ENCODE measurements at places on chromosomes 4 and X. TPM values are rescaled to one million over a fixed set of nuclear protein-coding genes. Genes with fewer than 3 reads are reported as not detected.

DNA sequence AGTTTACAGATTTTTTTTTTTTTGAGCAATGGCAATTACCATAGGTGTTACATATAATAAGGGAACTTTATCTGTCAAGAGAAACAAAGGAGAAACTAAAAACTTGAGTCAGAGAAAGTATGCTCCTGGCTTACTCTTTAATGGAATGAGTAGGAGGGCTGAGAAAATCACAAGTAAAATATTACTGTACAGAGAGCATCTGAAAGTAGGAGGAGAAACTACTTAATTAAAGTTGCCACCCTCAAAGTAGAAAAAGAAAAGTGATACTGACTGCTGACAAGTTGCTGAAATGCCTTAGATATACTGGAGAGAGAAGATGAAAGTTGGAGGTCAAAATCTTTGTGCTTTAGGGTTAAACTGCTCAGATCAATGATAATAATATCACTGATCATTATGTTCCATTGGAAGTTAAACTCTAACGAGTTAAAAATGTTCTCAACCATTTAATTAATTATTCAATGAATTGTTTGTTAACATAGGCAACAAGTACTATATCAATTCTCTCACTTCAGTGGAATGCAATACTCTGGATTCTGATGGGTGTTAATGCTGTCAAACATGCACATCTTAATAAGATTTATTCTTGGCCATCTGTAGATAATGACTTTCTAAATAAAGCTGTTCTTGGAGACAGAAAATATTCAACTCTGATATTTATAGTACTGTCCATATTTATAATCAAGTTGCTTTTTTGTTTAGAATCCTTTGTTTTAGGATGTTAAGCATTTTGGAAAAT lies 61.2 kb upstream of the CAMK2D start:
- no peak for DNase-seq

DNA sequence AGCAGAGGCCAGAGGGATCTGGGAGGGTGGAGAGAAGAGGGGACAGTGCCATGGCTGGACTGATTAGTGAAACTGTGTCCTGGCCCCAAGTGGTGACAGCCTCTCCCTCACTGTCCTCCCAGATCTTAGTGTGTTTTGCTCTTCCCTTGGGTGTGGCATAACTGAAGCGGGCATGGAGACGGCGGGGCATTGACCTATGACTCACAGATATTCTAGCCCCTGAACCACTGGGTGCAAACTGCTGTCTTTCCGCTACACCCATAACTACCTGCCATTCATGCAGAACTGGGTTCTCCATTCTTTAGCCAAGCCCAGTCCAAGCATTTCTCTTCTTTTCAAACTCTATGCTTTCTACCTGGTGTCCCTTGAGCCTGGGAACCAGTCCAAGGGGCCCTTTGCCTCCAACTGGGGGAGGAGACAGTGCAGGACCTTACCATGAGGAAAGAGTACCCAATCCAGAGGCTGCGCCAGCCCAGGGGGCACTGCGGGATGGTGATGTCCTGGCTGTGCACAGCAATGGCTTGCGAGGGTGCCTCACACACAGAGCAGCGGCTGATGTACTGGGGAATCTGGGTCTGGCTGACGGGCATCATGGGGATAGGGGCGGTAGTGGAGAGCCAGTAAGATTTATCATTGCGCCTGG lies 67.6 kb downstream of the ATG4A start:
- DNase-seq: no peak

DNA sequence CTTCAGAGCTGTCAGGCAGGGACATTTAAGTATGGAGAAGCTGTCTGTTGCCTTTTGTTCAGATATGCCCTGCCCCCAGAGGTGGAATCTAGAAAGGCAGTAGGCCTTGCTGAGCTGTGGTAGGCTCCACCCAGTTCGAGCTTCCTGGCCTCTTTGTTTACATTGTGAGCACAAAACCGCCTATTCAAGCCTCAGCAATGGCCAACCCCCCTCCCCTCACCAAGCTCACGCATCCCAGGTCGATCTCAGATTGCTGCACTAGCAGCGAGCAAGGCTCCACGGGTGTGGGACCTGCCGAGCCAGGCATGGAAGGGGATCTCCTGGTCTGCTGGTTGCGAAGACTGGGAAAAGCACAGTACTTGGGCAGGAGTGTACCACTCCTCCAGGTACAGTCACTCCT lies 59.3 kb downstream of the ZNF674 start:
- no peak for DNase-seq

SLIT2 gene
- 42.2 TPM for polyA plus RNA-seq

LAGE3 gene
- 11.2 TPM for polyA plus RNA-seq

STK26 gene
- polyA plus RNA-seq: 9.2 TPM

- no peak for DNase-seq
Measured at GRCh38 chr4:80081566-80081965, 8.5 kb upstream of the ANTXR2 start.

DNA sequence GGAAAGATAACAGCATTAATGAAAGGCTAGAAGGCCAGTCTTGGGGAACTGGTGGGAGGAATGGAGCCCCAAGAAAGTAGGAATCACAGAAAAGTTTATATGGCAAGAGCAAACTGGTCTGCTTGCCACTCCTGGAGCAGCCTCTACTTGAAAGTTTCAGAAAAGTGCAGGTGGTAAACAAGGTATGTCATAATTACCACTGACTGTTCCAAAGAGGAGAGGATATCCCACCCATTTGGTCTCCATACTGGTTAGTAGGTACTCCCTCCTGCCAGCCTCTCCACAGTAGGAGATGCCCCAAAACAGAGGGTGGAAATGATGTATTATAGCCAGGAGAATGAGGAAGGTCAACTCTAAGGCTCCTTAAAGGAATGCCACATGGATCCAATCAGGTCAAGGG lies 145.1 kb downstream of the INPP4B start:
- DNase-seq: no peak

DNA sequence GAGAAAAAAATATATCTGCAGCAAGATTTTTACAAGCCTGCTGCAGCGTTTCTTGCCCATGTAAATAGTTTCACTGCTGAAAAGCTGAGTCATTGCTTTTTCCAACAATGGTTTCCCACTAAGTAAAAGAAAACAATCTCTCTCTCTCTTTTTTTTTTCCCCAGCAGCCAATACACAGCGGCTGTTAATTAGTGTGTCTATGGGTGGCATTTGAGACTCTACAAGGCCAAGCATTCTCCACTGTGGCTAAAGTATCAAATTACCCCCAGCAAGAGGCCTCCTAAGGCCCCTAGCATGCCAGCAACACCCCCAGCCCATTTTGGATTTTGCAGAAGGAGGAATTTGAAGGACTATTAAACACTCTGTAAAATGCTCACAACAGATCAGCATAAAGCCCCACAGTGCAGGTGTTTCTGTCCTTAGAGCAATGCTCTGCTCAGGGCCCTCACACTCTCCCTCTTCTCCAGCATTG lies 837.4 kb downstream of the TRIML1 start:
- DNase-seq: no peak

DNA sequence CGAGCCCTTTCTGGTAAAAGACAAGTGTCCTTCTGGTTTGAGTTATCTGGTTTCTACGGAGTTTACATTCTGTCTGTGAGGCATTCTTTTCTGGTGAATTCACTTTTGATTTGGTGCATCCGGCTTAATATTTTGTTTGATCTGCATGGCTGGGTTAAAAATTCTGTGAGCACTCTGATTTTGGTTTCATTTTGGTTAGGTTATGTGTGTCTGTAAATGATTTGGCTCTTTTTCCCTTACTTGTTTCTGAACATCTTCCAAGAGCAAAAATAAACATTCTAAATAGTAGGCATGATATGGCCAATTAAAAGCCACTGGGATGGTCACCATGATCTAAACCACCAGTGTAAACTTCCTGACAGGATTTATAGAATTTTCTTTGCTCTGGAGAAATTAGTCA lies 85.7 kb upstream of the PTPN13 start:
- DNase-seq: no peak

DNA sequence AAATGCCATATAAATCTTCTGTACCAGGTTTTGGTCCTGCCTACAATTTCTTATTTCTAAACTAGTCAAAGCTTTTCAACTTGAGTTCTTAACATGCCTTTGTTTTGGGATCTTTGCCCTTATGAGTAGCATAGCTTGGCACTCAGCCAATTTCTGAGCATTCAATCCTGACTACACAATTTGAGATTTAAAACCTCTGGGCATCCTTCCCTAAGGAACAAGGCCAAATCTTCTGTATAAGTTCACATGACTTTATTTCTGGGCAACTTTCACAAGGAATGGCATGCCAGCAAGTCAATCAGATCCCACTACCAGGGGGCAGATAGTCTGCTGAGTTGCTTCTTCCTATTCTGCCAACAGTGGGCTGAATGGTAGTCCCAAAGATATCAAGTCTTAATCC lies 254.2 kb downstream of the ADAMTS3 start:
- DNase-seq: no peak

GDPD2 gene
- 0.37 TPM for polyA plus RNA-seq

DNA sequence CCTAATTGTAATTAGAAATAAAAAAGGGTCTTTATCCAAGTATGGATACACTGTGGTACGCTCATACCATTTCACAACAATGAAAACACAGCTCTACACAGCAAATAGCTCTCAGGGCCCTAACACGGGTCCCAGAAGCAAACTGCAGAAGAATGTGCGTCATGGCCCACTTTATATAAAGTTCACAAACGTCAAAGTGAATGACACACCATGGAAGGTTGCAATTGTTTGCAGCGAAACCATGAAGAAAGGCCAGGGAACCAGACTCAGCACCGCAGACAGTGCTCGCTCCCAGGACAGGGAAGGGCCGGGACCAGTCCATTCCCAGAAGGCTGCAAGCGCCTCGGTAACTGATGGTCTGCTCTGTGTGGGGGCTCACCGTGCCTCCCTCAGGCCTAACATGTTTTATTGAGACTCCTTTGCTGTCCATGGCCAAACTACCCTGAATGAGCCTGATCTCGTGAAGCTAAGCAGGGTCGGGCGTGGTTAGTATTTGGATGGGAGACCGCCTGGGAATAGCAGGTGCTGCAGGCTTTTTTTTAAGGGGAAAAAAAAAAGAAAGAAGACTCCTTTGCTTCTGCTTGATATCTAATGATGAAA lies 47.8 kb downstream of the ACOX3 start:
- DNase-seq: no peak

- DNase-seq: no peak
Measured at GRCh38 chr4:7894677-7895181, 44.9 kb downstream of the AFAP1 start.

GPM6B gene
- polyA plus RNA-seq: 21.1 TPM

DNA sequence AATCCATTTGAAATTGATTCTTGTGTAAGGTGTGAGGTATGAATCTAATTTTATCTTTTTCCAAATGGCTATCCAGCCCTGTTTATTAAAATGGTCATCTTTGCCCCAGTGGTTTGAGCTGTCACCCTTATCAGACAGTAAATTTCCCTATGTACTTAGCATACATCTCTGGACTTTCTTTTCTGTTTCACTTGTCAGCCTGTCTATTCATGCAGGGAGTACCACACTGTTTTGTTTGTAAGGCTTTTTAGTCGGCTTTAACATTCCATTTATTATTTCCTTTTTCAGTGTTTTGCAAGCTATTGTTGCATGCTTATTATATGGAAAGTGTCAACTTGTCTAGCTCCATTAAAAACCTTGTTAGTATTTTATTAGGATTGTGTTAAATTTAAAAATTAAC lies 155.8 kb downstream of the STAG2 start:
- no peak for DNase-seq

DNA sequence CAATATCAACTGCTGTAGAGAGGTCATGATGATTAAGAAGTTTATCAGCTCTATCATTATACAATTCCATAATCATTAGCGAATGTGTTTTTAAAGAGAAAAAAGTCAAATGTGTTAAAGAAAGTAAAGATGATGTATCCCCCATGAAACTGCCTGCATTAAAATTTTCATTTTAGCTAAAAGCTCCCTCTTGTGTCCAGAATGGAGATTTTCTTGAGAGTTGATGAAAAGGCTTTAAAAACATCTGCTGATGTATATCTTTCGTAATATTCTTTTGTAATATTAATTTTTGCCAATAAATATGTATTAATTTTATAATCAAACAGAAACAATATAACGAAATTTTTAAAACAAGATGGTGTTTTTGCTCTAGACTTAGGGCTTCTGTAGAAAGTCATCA lies 52.1 kb upstream of the LHFPL1 start:
- DNase-seq: no peak

MAGEB17 gene
- polyA plus RNA-seq: 0.11 TPM

GYG2 gene
- polyA plus RNA-seq: 11.2 TPM

DNA sequence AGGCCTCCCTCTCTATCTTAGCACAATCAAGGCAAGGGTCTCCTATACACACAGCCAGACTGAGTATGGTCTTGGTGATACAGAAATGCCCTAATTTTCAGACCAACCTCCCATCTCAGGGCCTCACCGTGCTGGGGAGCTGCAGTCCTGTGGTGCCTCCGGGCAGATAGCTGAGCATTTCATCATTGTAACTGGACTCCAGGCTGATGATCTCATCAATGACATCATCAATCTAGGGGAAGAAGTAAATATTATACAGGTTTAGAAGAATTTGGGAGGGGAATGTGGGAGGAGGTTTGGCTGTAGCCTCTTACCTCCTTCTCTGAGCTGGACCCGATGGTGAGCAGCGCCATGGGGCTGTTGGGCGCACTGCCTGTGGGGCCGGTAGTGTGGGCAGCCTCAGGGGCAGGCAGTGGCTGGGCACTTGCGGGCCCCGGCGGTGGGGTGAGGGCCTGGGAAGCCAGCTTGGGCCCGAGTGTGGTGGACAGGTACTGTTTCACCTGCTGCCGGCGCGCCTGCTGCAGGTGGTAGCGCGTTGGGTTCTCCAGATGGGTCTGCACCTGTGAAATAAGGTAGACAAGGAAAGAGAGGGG lies 5.2 kb downstream of the TFE3 start:
- no peak for DNase-seq

MAGEA10 gene
- not detected for polyA plus RNA-seq

DNA sequence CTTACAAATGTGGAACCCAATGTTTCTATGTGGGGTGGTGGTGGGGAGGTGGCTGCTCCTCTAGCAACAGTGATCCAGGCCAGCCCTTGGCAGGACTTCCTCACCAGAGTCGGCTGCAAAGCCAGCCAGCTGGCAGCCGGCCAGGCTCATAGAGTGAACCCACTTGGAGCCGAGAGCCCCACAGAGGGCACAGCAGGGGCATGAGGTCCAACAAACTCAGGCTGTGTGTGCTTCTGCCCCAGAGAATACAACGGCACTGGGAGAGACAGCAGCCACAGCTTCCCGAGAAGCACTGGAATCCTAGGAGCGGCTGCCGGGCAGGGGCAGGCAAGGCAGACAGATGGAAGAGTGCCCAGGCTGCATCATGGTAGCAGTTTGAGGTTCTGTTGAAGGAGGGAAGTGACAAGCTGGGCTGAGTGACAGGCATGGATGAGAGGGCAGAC lies 23.5 kb upstream of the SOWAHD start:
- no peak for DNase-seq
